ENCODE measurements at places on chromosomes 3 and 15. TPM values are rescaled to one million over a fixed set of nuclear protein-coding genes. Genes with fewer than 3 reads are reported as not detected.

Gene TIGIT
- total RNA-seq = 2.7 TPM

Gene SH2D7
- total RNA-seq = not detected

Gene CD200R1
- total RNA-seq = 2.2 TPM

Gene MESP2
- 0.47 TPM for total RNA-seq

Gene C3orf18
- total RNA-seq = 6.2 TPM
